ENCODE measurements at places on chromosomes 5 and 9.
A peak's percentile ranks its signal among the peaks of the same experiment; 100 is the strongest.

DNA sequence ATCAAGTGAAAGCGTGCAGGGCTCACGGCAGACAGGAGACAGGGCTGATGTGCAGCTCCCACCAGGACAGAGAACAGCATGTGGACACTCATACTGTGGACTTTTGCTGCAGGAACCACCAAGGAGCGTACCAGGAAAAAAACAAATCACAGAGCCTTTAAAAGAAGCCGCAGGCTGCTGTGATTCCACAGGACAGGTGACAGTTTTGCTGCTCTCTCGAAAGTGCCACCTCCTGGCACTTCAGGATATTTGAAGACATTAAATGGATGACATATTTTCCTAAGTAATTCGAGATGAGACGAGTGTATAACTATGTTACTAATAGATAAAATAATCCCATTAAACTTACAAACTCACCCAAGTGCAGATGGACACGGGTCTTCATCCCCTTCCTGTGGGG lies 29.3 kb downstream of the ZDHHC11 start:
- no peak for DNase-seq

GRCh38 chr5:67149951-67150523 lies 46.6 kb downstream of the CD180 start:
- peak; percentile 42 for DNase-seq

DNA sequence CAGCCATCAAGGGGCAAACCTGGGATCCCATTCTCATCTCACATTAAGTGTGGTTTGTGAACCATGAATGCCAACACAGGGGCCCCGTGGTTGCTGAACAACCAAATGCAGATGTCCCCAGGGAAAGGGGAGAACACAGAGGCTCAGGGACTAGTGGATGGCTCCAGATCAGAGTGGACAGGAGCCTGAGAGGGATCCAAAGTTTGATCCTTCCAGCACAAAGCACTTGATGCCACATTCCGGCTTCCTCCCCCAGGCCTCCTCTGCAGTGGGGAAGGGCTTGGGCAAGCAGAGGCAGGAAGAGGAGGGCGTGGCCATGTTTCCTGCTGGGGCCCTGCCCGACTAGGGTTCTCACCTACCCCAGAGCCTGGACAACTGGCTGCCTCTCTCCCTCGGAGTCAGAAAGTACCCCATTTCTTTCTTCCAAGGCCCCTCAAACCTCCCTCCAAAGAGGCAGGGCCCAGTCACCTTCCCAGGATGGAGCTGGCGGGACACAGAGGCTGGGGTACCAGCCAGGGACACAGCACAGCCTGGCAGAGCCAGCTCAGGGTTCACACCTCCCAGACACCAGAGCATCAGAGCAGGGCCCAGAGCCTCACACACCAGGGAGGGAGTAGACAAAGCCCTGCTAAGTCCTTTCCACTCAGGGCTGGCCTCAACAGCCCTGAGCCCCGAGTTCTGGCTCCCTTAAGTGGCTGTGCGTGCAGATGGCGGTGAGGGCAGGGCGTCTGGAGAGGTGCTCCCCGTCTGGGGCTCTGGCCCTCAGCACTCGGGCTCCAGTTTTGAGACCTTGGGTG lies 4.3 kb upstream of the RNF44 start:
- peak; percentile 84 for DNase-seq

DNA sequence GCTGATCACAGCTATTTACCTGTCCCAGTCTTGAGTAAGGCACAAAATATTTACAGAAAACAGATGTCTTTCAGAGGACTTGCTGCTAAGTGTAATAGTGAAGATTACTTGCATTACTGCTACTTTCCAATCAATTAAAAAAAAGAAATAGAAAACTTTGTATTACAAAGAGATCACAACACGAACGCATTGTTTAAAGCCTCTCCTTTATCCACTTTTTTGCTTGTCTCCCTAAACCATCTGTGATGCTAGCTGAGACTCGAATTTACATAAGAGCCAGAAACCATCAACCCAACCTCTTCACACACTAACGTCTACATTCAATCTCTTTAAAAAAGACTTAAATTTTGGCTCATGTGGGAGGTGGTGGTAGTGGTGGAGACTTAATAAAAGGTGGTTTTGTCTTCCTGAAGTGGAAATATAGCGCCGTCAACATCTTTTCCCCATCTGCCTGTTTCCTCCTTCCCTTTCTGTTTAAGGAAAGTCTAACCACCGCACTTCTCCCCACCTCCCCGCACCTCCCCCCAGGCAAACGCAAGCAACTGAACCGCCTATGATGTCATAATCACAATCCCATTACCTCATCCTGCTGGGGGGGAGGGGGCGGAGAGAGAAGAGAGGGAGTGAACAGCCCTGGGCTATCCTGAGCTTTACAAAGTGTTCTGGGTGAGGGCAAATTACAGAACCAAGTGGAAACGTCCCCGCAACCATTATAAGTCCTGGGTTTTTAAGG lies 948 bp upstream of the FAM53C start:
- DNase-seq, result peak; percentile 93

DNA sequence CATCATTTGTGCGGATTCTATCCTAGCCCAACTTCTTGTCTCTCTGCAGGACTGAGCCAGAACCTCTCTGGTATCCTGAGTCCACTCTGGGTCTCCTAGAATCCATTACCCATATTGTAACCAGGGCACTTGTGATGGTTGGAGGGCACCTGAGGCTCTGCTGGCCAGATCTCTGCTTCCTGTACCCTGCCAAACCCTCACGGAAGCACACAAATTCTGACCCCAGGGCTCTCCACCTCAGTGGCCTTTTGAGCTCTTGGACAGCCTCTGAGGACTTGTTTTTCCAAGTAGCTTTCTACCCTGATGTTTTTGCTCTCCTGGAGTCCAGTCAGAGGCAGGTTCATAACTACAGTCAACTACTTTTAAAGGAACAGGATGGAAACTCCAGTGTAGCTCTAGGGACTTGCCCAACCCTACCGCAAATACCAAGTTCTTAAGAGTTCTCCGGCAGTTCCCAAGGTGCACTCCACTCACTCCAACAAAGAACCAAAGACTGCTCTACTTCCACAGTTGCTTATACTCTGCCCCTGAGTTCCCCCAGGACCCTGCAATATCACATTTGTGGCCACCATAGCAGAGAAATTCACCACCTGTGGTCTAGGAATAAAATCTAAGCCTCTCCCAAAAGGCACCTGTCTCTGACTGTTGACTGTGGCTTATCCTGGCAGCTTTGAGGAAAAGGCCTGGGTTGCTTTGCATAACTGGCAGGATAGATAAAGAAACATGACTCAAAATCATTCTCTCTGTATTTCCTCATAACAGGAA lies 9.6 kb downstream of the PIP5K1B start:
- no peak for DNase-seq

GRCh38 chr9:100555471-100555870 lies 22.4 kb upstream of the CAVIN4 start:
- no peak for DNase-seq

DNA sequence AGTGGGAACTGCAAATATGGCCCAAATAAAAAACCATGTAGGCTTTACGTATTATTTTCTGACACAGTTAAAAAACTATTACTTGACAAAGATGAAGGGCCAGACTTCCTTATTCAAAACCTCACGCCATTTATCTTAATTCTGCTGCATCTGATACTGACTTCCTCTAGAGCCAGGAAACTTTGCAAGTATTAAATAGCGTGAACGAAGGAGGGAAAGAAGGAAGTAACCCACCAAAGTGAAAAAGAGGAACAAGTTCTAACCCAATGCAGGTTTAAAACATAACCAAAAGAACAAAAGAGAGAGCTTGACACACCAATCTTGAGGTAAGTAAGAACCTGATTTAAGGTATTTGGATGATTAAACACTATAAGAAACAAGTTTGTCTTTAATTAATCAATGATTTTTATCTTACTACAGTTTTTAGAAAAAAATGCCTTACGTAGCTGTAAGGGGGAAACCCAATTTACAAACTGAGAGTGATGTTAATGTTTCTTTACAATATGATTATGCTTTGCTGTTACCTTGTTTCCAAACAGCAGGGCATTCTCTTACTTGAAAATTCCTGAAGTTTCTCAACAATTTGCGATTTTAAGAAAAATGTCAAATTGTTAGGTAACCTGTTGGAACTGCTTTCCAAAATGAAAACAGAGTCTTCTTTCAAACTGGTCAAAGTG lies at the start of gene GAPT:
TSS of gene GAPT (plus strand) at position 220 of the 677 bp plus-strand sequence. CDS start 3,102 bp downstream, outside the sequence.
- no peak for DNase-seq

DNA sequence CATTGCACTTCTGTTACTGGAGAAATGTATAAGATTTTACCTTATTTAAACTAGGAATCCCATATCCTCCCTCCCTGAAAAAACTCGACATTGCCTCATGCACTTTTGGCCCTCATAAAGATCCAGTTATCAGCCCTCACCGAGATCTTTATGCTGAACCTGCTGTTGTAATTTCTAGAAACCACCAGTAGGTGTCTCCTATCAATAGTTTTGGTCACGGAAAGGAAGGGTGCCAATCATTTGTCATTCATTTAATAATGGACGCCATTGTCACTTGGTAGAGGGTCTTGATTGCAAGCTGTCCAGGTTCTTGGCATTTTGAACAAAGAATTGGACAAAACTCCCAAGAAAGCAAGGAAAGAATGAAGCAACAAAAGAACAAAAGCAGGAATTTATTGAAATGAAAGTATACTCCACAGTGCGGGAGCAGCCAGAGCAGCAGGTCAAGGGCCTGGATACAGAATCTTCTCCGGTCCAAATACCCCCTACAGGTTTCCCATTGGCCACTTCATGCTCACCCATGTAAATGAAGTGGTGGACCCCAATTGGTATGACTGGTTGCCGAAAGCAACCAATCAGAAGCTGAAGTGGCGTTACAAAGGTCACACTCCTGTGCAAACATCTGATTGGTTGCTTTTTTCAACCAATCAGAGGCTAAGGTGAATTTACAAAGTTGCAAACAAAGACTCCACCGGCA lies 524.3 kb downstream of the PSAT1 start:
- DNase-seq, result peak; percentile 61

DNA sequence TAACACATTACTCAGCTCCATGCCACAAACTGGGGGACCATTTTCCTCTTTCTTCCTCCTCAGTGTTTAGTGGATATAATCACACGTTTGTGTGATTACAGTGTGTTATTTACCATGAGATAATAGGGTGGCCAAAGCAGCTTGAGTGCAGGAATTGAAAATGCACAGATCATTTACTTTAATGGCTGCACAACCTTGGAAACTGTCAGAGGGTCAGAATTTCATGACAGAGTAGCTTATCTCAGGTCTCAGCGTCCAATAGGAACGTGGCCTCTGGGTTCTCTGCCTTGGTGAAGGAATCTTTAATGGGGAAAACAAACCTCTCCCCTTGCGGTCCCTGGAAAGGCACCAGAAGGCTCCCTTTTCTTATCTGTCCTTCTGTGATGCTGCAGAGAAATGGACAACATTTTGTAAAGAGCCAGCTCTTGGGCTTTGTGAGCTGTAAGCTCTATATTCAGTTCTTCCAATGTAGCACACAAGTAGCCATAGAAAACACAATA lies 87.4 kb upstream of the CD180 start:
- DNase-seq, result no peak

DNA sequence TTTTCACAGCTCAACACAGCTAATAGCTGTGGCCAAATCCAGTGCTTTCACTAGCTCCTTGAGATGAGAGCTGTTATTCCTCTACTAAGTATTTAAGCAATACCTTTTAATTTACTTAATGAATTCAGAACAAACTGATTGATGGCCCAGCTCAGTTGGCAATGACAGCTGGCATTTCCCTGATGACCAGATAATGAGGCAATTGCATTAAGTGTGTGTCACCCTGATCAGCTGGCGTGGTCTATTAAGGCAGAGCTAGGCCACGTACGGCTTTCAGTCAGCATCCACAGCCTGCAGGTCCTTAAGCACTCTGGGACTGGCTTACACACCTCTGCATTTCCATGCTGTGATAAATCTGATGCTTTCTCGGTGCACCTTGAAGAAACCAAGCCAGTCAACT lies 34.4 kb downstream of the TTLL11 start:
- DNase-seq, result no peak

- DNase-seq, result peak; percentile 16
Measured at GRCh38 chr9:2157277-2158110, 142.3 kb downstream of the SMARCA2 start.

DNA sequence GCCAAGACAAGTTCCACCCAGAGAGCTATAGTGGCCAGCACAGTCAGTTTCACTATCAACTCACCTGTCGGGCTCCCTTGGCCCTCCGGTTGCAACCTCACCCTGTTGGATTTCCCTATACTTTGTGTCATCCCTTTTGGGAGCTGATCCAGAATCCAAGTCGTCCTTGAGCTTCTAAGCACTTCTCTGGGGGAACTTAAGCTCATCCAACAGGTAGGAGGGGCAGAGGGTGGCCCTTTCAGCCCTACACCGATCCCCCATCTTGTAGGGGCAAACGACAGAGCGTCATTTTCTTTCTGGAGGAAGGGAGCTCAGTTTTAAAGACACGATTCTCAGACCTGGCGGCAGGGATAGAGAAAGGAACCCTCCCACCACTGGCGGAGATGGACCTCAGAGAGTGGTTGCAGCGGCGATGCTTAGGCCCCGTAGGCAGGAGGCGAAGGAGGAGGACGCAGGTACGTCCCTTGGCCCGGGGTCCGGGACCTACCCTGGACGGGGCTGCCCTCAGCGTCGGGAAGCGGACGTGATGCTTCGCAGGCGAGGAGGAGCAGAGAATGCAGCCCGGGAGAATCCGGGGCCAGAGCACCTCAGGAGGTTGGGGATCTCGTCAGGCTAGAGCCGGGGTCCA lies 519 bp downstream of the ZER1 start:
- DNase-seq, result no peak

DNA sequence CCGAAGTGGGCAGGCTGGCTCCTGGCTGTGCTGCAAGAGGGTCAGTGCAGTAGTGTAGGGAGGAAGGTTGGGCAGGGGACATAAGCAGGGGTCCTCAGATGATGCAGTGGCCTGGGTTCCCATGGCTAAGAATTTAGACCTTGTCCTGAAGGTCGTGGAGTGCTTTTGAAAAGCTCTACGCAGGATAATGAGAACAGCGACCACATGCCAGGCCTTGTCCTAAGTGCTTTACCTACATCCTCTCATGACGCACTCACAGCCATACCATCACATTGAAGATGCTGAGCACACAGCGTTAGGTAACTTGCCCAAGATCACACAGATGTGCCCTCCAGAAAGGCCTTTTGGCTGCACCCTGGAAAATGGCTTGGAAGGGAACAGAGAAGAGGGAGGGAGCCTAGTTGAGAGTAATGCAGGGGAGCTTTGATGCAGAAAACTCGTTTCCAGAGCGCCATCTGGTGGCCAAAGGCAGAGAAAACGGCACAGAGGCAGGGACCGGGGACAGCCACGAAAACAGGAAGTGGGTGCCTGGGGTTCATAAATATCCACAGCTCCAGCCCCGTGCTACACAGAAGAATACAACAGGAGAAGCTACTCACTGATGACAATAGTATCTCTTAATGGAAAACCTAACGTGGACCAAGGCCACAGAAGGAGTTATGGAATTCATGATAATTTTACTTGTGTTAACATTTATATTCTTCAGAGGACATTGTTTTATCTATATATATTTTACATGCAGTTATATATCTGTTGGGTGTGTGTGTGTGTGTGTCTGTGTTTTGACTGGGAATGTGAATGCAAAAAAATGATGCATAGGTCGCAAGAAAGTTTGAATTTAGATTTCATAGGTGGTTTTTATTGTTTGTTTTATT lies 2.7 kb upstream of the PCDH12 start:
- DNase-seq, result peak; percentile 88

- no peak for DNase-seq
Measured at GRCh38 chr9:131302244-131303075, 12.9 kb downstream of the PLPP7 start.

GRCh38 chr5:95794070-95794516 lies 28.4 kb downstream of the GLRX start:
- DNase-seq, result no peak

Data from RWPE1 (cell line).